ENCODE measurements at places on chromosomes 1 and 21.

DNA sequence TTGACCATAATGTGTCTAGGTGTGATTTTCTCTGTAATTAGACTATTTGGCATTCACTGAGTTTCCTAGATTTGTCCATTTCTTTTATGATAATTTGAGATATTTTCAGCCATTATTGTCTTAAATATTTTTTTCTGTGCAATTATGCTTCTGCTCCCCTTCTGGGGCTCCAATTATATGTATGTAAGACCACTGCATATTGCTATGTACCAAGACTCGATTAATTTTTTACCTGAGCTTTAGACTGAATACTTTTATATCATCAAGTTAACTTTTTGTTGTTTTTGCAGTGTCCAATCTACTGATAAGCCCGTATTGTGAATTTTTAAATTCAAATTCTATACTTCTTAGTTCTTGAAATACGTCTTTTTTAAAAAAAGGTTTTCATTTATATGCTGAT is 5.1 kb upstream of the TAF1A start:
- no peak overlapping the region for H3K27ac ChIP-seq
- H3K4me3 ChIP-seq, result no peak overlapping the region
- no peaks in the 10 kb centered on the region for H3K36me3 ChIP-seq
- H3K27me3 ChIP-seq, result no peaks in the 10 kb centered on the region

GRCh38 chr1:183473217-183473536 is 878 bp downstream of the SMG7 start:
- no peaks in the 10 kb centered on the region for H3K36me3 ChIP-seq
- no peak for DNase-seq
- H3K4me3 ChIP-seq, result peak overlapping the region; percentile 79
- H3K4me1 ChIP-seq, result peaks cover 47% of the 10 kb centered on the region
- peak overlapping the region; percentile 89 for H3K27ac ChIP-seq
- no peaks in the 10 kb centered on the region for H3K27me3 ChIP-seq

- no peak for DNase-seq
- no peaks in the 10 kb centered on the region for H3K36me3 ChIP-seq
- H3K4me1 ChIP-seq, result 0 out of 2 replicates have a peak, but pooled peaks cover 4% of the 10 kb centered on the region
- H3K27ac ChIP-seq, result no peak overlapping the region
- H3K27me3 ChIP-seq, result no peaks in the 10 kb centered on the region
These were observed 5.4 kb upstream of the SLC35D1 start for GRCh38 chr1:67059346-67059745.

- no peak overlapping the region for H3K4me3 ChIP-seq
- H3K36me3 ChIP-seq, result peaks cover 6% of the 10 kb centered on the region
- H3K27ac ChIP-seq, result no peak overlapping the region
- no peaks in the 10 kb centered on the region for H3K4me1 ChIP-seq
- no peak for DNase-seq
- H3K27me3 ChIP-seq, result no peaks in the 10 kb centered on the region
These were observed 9.9 kb upstream of the MIIP start for GRCh38 chr1:12009318-12009947.

DNA sequence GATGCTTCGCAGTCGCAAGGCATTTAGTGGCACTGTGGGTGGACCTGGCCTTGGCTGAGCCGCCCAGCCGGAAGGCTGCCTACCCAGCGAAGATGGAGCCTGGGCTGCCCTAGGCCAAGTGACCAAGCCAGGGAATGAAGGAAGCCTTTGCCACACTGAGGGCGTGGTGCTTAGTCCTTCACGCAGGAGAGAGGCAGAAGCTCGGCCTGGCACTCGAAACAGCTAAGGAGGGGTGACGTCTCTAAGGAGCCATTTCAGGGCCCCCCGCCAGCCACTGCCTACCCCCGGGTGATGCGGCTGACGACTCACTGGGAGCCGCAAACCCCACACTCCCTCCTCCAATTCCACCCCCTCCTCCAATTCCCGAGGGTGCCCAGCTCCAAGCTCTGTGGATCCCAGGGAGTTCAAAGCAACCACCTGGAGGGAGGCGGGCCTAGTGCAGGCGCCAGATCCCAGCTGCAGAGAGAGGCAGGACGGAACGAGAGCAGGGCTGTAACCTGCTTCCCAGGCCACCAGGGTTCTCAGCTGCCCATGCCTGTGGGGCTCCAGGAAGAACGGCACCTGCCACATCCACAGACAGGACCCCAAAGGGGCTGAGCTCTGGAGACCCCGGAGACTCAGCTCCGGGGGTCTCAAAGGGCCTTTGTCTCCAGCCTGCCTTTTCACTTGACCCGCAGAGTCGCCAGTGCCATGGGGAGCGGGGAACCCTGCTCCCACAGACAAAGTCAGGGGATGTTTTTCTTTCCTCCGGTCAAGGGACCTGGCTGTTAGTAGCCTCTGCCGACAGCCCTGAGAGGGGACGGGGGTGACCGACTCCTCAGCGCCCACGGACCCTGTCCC is 75.8 kb downstream of the ARHGEF16 start:
- peak overlapping the region; percentile 44 for H3K4me3 ChIP-seq
- H3K27me3 ChIP-seq, result peaks cover 89% of the 10 kb centered on the region
- H3K27ac ChIP-seq, result no peak overlapping the region

- H3K27ac ChIP-seq, result no peak overlapping the region
- no peaks in the 10 kb centered on the region for H3K36me3 ChIP-seq
- H3K27me3 ChIP-seq, result no peaks in the 10 kb centered on the region
- H3K4me1 ChIP-seq, result no peaks in the 10 kb centered on the region
- DNase-seq, result no peak
These were observed 20.4 kb downstream of the DEGS1 start for GRCh38 chr1:224203243-224204016.

- no peaks in the 10 kb centered on the region for H3K27me3 ChIP-seq
- H3K36me3 ChIP-seq, result no peaks in the 10 kb centered on the region
- no peak overlapping the region for H3K4me3 ChIP-seq
- H3K4me1 ChIP-seq, result peaks cover 9% of the 10 kb centered on the region
These were observed 207.1 kb downstream of the AKT3 start for GRCh38 chr1:243642936-243643335.

DNA sequence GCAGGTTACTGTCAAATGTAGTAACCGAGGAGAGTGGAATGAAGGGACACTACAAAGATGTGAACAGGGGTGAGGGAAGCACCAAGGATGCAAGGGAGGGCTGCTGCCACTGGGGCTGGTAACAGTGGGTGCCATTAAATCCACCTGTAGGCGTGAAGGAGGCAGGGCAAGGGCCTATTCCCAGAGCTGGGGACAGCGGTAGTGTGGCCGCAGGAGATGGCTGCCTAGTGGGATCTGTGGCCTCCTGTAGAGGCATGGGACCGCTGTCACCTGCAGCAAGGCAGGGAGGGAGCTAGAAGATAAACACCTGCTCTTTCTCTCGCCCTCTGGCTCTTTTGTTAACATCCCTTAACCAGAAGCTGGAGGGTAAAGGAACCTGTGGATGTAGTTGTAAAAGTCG is 80.5 kb upstream of the CNIH3 start:
- no peaks in the 10 kb centered on the region for H3K36me3 ChIP-seq
- H3K27ac ChIP-seq, result no peak overlapping the region
- no peaks in the 10 kb centered on the region for H3K4me1 ChIP-seq

DNA sequence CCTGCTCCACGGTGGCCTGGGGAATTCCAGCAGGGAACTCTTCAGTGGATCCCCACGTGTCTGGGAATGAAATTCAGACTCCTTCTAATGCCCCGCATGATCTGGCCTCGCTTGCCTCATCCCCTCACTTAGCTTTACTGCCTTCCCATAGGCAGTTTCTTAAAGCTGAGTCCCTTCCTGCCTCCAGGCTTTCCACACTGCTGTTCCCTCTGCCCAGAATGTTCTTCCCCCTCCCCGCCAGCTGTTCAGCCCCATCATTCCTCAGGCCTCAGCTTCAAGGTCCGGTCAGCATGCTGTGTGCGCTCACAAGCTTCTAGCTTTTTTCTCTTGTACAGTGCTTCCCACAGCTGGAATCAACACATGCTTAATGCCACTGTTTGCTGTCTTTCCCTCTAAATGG is 54.9 kb upstream of the WASF2 start:
- no peak for DNase-seq
- H3K4me1 ChIP-seq, result no peaks in the 10 kb centered on the region
- H3K27me3 ChIP-seq, result no peaks in the 10 kb centered on the region
- no peak overlapping the region for H3K27ac ChIP-seq
- H3K36me3 ChIP-seq, result no peaks in the 10 kb centered on the region

DNA sequence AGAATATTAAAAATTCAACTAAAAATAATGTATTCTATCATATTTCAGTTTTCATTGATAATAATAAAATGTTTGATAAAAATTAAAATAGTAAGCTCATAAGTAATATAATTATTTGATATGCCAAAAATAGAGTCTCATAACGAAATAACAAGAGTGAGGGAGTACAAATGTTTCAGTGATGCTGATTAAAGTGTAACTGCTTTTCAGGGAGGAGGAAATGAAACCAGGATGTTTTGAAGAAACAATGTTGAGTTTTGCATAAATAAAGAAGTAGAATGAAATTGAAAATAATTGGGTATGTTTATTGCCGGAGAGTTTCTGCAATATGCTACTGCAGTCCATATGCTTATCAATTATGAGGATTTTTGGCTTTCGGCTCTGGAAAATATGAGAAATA is 1159.8 kb upstream of the ADGRL2 start:
- H3K27ac ChIP-seq, result no peak overlapping the region
- H3K4me3 ChIP-seq, result no peak overlapping the region
- DNase-seq, result no peak
- no peaks in the 10 kb centered on the region for H3K27me3 ChIP-seq
- H3K4me1 ChIP-seq, result peaks cover 13% of the 10 kb centered on the region

- DNase-seq, result peak; percentile 49
- no peak overlapping the region for H3K27ac ChIP-seq
- H3K36me3 ChIP-seq, result no peaks in the 10 kb centered on the region
- H3K27me3 ChIP-seq, result no peaks in the 10 kb centered on the region
- H3K4me3 ChIP-seq, result no peak overlapping the region
These were observed 9.2 kb downstream of the CGN start for GRCh38 chr1:151520359-151520758.

- H3K27me3 ChIP-seq, result peaks cover 41% of the 10 kb centered on the region
- no peaks in the 10 kb centered on the region for H3K36me3 ChIP-seq
- H3K27ac ChIP-seq, result no peak overlapping the region
- peaks cover 5% of the 10 kb centered on the region for H3K4me1 ChIP-seq
- DNase-seq, result no peak
These were observed 1.4 kb downstream of the PRXL2B start for GRCh38 chr1:2587860-2588571.

DNA sequence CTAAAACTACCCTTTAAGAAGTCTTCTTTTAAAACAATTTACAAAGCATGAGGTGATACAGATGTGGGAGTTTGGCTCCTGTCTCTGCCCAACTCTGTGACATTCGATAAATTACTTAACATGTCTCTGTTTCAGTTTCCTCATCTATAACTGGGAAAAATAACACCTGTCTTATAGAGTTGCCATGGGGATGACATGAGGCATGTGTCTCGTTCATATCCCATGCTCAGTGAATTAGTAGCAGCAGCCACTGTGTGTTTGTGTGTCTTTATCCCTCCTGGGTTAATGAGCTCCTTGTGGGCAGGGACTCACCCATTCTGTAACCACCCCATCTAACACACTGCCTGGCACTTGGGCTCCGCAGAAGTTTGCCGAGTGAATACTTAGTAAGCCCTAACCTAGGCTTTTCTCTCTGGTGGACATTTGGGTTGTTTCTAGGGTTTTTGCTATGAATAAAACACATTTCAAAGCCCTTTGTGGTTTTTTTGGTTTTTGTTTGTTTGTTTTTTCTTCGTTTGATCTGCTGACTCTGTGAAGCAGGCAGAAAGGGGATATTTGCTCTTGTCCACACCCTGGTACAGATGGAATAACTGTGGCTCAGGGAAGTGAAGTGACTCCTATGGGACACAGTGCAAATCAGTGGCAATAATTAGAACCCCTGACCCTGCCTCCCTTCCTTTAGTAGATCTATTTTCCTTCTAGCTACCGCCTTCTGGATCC is 797 bp upstream of the KCNJ9 start:
- peaks cover 34% of the 10 kb centered on the region for H3K27me3 ChIP-seq
- DNase-seq, result peak; percentile 20
- H3K36me3 ChIP-seq, result no peaks in the 10 kb centered on the region
- H3K4me1 ChIP-seq, result peaks cover 29% of the 10 kb centered on the region
- peak overlapping the region; percentile 22 for H3K27ac ChIP-seq

DNA sequence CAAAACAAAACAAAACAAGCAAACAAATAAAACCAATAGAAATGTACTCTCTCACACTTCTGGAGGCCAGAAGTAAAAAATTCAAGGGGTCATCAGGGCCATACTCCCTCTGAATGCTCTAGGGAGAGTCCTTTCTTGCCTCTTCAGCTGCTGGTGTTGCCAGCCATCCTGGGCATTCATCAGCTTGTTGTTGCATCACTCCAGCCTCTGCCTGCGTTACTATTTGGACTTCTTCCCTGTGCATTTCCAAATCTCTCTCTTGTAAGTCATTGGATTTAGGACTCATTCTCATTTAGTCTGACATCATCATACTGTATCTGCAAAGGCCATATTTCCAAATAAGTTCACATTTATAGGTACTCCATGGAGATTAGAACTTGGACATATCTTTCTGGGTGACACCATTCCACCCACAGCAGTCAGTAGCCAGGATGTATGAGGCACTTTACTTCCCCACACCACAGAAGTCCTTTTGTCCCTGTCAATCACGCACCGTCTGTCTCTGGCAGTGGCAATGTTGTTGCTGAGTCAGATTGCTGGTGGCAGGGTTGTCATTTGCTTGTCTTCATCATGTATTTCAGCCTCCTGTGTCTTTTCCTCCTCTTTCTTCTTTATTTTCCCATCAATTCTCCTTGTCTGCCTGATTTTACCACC is 151.0 kb upstream of the KCNJ6 start:
- no peak overlapping the region for H3K27ac ChIP-seq
- DNase-seq, result no peak
- no peaks in the 10 kb centered on the region for H3K27me3 ChIP-seq
- H3K36me3 ChIP-seq, result no peaks in the 10 kb centered on the region
- H3K4me1 ChIP-seq, result no peaks in the 10 kb centered on the region

DNA sequence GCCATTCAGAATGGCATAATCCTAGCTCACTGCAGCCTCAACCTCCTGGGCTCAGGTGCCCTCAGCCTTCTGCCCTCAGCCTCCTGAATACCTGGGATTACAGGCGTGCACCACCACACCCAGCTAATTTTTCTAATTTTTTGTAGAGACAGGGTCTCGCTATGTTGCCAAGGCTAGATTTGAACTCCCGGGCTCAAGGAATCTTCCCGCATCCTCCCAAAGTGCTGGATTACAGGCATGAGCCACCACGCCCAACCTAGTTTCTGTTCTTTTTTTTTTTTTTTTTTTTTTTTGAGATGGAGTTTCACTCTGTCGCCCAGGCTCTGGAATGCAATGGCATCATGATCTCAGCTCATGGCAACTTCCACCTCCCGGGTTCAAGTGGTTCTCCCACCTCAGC is 108.9 kb downstream of the LACTBL1 start:
- H3K27ac ChIP-seq, result no peak overlapping the region
- H3K4me3 ChIP-seq, result no peak overlapping the region
- H3K4me1 ChIP-seq, result no peaks in the 10 kb centered on the region
- no peaks in the 10 kb centered on the region for H3K36me3 ChIP-seq
- DNase-seq, result no peak

DNA sequence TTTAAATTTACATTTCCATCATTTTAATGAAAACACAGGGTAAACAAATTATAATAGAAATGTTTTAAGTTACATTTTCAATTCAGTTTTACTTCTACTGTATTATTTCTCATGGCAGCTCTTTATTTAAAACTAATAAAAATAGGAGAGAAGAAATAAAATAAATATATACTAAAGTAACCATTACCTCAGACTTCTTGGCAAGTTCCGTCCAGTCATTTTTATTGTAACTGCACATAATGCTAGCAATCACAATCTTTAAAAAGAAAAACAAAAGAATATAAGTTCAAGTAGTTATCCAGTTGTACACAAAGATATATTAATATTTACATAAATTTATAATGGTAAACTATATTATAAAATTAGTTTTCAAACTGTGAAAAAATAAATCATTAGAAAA is 538.6 kb downstream of the DPYD start:
- no peaks in the 10 kb centered on the region for H3K36me3 ChIP-seq
- no peaks in the 10 kb centered on the region for H3K27me3 ChIP-seq
- no peak for DNase-seq
